CD4-positive, alpha-beta T cell treated with Interferon alpha-2 for 1 hour (primary cell): ENCODE measurements at places on chromosomes 3 and 15.

DNA sequence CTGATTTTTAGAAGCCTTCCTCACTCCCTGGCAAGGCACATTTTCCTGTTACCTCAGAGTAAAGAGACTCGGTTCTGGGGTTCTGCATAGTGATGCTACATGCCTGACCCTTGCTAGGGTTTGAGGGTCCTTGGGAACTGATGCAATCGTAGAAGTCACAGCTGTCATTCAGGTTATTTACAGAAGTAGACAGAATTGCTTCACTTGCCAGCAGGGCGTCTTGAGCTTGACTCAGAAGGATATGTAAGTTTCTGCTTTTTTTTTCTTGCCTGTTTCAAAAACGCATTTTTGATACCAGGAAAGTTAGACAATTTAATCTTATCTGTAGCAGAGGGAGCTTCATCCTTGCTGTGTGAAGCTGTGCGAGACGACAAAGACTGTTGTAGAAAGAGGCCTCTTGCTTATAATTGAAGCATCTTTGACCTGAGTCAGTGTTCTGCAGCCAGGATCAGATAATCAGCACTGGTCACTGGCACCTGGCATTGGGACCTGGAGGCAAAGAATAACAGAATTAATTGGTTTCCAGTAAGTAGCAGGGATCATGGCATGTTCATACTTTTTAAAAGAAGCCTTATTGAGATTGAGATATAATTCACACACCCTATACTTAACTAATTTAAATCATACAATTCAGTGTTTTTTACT lies 24.8 kb downstream of the CACNA1D start:
- no peak for DNase-seq

GRCh38 chr3:4834403-4834866 lies 144.8 kb upstream of the BHLHE40 start:
- DNase-seq = peak; percentile 73

DNA sequence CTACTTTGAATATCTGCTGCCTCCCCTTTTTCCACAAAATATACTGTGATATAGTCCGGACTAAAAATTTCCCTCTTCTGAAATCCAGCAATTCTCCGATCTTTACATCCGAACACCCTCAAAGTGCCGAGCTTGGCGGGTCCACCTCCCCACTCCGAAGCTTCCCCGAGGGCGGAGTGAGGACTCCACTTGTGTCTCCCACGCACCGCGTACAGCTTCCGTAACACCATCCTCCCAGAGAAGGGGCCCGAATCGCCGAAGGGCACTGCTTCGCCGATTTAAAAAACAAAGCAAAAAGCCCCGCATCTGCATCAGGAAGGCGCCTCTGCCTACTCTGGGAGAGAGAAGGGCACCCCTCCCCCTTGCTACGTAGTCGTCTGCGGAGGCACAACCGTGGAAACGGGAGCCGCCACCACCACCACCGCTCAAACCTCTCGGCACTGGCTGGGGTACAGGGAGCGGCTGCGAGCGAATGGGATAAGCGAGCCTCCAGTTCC lies 551 bp downstream of the NCBP2 start:
- DNase-seq = peak; percentile 25

DNA sequence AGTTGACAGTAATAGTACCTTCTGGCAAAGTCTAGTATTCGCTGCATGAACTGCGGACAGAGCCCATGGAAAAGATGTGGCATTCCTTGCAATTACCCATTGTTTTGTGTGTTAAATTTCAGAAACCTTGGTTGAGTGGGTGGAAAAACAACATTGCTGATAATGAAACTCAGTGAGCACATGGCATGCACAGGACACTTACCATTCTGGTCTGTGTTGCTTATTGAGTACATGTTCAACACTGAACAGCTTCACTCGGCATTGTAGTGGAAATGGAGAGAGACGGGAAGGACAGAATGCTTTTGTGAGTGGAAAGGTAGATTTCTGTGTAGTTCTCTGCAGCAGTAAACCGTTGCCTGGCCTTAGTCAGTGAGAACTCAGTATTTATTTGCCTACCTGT lies 165.3 kb downstream of the FNDC3B start:
- no peak for DNase-seq

DNA sequence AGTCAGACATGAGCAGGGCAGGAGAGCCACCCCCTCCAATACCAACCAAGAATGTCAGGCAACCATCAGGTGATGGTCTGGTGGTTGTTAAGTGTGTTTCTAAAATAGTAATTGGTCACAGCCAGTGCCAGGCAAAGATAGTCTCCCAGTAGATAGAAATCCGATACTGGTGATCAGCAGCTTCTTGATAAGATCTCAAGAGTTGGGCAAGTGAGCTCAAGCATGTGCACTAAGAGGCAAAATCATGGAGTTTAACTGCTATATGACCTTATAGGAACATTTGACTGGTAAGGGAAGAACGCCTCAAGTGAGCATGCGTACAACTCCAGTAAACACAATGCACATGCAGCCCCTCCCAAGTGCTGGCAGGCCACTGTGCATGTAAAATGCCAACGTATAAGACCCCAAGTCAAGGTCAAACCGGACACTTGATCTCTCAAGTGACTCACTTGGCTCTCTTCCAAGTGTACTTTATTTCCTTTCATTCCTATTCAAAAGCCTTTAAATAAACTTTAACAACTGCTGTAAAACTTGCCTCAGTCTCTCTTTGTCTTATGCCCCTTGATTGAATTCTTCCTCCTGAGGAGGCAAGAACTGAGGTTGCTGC lies 36.0 kb upstream of the CBLB start:
- DNase-seq = no peak

DNA sequence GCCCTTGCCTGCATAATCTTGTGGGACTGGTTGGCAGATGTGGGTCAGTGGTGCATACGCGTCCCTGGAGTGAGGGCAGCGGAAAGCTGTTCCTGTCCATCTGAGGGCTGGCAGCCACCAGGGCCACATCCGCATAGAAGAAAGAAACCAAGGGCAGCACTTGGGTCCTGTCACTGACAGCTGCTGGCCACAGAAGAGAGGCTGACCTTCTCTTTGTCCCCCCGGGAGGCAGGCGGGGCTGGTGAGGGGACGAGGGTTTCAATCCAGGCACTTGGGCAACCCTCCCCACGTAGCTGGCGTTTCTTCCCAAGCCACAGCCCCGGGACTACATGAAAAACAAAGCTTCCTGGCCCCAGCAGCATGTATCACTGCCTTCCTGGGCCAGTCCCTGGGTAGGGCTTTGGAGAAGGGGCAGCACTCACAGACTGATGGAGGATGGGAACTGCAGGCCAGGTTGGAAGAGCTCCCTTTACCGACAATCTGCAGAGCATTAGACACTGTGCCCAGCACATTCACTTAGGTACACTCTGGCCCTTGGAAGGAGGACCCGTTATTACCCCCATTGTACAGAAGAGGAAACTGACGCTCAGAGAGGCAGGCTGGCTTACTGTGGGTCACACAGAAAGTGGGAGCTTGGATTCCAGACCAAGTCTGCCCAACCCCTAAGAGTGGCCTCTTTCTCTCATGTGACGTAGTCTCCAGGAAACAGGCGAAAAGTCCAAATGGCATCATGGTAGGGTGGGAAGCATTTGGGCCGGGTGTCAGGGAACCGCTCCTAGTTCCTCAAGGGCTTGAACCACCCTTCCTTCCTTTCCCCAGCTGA lies 78.8 kb upstream of the SLC6A6 start:
- no peak for DNase-seq

DNA sequence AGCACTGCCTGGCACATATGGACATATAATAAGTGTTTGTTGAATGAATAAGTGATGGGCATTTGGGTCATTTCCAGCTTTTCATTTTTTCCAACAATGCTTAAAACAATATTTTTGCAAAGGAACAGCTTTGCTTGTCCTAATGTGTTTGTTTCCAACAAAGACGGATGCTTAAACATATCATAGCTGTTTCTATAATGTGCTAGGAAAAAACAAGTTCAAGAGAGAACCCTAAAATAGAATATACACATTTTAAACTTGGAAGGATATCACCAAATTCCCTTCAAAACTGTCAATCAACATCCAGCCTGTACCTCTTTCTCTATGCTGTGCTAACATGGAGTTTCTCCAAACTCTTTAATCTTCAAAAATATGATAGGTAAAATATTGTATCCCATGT lies 224.5 kb upstream of the WNT5A start:
- no peak for DNase-seq

GRCh38 chr15:35519541-35520149 lies 26.3 kb downstream of the DPH6 start:
- DNase-seq = no peak

GRCh38 chr15:40344631-40345120 lies 3.9 kb upstream of the CCDC9B start:
- DNase-seq = peak; percentile 71

DNA sequence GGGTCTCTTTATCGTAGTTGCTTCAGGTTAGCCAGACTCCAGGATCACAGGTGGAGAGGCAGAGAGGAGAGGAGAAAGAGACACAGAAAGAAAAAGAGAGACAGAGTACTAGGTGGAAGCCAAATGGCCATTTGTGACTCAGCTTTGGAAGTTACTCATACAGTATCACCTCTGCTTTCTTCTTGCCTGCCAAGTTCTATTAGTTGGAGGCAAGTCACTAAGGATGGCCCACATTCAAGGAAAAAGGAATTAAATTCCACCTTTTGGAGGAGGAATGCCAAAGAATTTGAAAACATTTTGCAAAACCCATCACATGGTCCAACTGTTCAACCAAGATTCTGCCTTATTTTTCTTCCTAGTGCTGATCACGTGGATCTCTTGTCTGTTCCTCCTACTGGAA lies 291.1 kb downstream of the CHL1 start:
- DNase-seq = no peak

GRCh38 chr15:66866656-66867055 lies 164.6 kb downstream of the SMAD6 start:
- DNase-seq = no peak

DNA sequence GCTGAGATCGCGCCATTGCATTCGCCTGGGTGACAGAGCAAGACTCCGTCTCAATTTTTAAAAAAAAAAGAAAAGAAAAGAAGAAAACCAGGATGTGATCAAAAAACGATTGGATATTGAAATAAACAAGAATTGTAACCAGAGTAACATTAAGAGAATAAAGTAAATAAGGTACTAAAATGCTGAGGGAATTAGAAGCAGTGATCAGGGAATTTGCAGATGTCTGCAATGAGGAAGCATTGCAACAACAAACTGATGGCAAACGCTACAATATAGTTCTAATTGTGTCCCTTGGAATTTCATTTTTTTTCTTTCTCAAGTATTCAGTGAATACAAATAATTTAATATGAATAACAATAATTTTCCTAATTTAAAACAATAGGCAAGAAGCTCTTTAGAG lies 1077.5 kb downstream of the TBL1XR1 start:
- no peak for DNase-seq

DNA sequence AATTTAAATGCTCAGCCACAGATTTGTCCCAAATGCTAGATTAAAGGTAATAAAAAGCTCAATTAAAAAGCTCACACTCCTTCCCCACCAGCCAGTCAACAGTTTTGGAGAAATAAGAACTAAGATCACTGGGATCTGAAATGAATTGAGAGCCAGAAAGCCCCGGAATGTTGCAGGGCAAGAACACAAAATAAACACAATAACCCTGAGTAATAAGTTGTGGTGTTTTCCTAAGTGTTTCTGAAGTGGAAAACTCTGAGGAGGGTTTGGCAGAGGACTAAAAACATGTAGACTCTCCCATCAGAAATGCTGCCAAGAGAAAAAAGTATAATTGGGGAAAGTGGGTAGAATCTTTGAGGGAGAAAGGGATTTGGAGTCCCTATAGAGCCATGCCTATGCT lies 127.8 kb downstream of the ABI3BP start:
- DNase-seq = no peak

- no peak for DNase-seq
Observed at GRCh38 chr15:31271224-31271635, 55.4 kb upstream of the KLF13 start.

DNA sequence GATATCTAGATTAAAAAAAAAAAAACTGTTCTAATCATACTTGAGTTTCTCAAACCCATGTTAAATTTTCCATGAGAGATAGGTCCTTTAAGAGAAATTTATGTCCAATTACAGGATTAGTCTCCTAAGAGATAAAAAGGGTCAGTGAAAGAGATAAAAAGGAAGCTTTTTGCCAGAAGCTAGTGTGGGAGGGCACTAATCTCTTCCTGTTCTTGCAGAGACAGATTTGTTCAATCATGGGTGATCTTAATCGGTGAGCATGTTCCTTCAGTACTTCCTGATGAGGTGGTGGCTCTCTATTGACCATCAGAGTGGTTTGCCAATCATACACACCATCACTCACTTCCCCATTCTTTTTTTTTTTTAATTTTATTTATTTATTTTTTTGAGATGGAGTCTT lies 16.9 kb upstream of the LPP start:
- DNase-seq = no peak

DNA sequence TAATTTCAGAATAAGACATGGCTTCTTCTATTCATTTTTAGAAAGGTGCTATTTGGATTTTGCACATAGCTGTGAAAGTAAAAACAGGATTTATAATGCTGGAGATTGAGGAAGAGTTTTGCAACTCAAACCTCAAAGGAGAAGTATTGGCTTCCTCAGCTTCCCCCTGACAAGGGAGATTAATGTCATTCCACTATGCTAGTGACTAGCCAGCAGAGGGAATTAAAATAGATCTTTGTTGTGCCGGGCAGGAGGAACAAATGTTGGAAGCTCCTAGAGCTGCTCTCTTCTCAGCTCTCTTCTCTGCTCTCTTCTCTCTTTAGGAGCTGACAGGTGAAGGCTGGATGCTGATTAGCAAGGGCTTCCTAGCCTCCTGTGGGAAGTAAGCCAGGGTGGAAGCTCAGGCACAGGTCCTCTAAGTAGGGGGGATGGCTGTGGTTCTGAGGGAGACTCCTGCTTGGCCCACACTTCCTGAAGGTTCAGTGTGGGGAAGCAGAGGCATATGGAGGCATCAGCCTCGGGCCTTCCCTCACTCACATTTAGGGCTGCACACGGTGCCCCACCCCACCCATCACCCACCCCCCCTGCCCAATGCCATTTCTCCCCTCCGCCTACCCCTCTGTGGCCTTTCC lies 29.6 kb downstream of the CX3CR1 start:
- DNase-seq = no peak

DNA sequence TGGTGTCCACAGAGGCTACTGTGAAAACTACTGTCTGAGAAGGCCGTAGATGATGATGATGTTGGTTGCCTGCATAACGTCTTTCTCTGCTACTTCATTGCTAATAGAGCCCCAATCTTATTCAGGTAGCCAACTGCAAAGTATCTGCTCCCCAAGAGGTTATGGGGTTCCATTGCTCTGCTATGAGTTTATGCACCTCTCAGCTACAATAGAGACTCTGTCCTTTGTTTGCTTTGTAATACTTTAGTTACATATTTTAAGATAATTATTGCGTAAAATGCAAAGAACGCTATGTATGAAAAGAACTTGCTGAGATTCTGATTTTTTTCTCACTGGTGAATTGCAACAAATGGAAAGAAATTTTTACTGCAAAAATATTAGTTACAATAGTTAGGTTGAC lies 27.8 kb upstream of the GMPPB start:
- DNase-seq = no peak

GRCh38 chr3:23405081-23405480 lies 202.0 kb downstream of the UBE2E2 start:
- no peak for DNase-seq

GRCh38 chr3:188562144-188562543 lies 408.2 kb downstream of the LPP start:
- DNase-seq = no peak

DNA sequence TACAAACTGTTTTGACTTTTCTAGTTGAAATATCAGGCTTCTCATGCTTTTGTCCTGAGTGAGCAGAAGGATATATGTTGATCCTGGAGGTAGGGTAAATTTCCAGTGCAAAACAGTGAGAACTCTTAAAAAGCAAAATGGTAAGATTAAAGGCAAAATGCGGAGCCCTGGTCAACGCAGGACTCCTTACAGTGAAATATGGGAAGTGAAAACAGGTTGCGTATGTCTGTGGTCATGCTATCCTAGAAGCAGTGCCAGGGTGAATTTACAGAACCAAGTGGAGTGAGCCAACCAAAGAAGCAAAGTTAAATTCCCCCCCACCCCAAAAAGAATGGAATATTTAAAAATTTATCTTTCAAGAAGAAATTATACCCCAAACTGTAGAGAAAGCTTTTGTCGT lies 256.4 kb downstream of the NR2F2 start:
- peak; percentile 21 for DNase-seq
